ENCODE measurements at places on chromosomes 5 and 9. TPM values are rescaled to one million over a fixed set of nuclear protein-coding genes. Genes with fewer than 3 reads are reported as not detected.

DNA sequence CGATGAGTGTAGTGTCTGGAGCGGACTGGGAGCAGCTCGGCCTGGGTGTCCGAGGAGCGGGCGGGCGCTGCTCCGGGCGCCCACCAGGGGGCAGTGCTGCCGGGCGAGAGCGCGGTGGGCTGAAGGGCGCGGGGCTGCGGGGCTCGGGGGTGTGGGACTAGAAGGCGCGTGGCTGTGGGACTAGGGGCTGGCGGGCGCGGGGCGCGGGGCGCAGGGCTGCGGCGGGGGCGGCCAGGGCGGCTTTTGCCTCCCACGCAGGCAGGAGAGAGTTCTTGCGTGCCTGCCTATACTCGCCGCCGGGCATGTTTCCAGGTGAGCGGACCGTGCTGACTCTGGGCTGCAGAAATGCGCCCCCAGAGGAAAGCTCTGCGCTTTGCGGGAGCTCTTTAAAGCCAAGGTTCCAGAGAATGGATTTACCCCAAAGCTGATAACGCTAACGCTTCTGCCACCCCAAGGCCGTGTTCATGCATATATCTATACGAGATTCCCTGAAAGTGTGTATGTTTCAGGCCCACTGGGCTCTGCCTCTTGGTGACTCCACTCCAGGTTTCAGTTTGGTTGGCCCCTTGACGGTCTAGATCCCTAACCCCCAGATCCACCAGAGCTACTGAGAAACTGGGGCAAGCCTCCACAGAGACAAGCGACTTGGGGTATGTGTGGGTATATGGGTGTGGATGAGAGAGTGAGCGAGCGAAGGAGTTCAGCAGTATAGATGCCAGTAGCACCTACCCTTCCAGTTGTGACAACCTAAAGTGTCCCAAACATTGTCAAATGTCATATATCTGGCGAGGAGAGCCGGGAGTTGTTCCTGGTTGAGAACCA is 56.2 kb downstream of the ACER2 start:
- no peaks in the 10 kb centered on the region for H3K27me3 ChIP-seq
- H3K4me3 ChIP-seq = peak overlapping the region; percentile 63
- peaks cover 11% of the 10 kb centered on the region for H3K4me1 ChIP-seq

- no peaks in the 10 kb centered on the region for H3K36me3 ChIP-seq
- H3K4me3 ChIP-seq = no peak overlapping the region
- H3K27me3 ChIP-seq = peaks cover 2% of the 10 kb centered on the region
- H3K27ac ChIP-seq = no peak overlapping the region
- no peak for DNase-seq
- H3K4me1 ChIP-seq = no peaks in the 10 kb centered on the region
Observed at GRCh38 chr5:144060598-144060997, 109.9 kb downstream of the YIPF5 start.

- peaks cover 17% of the 10 kb centered on the region for H3K4me1 ChIP-seq
- DNase-seq = no peak
- no peak overlapping the region for H3K4me3 ChIP-seq
- H3K27me3 ChIP-seq = no peaks in the 10 kb centered on the region
- peaks cover 93% of the 10 kb centered on the region for H3K36me3 ChIP-seq
- H3K27ac ChIP-seq = no peak overlapping the region
Observed at GRCh38 chr9:104836235-104836634, 72.3 kb downstream of the NIPSNAP3B start.

DNA sequence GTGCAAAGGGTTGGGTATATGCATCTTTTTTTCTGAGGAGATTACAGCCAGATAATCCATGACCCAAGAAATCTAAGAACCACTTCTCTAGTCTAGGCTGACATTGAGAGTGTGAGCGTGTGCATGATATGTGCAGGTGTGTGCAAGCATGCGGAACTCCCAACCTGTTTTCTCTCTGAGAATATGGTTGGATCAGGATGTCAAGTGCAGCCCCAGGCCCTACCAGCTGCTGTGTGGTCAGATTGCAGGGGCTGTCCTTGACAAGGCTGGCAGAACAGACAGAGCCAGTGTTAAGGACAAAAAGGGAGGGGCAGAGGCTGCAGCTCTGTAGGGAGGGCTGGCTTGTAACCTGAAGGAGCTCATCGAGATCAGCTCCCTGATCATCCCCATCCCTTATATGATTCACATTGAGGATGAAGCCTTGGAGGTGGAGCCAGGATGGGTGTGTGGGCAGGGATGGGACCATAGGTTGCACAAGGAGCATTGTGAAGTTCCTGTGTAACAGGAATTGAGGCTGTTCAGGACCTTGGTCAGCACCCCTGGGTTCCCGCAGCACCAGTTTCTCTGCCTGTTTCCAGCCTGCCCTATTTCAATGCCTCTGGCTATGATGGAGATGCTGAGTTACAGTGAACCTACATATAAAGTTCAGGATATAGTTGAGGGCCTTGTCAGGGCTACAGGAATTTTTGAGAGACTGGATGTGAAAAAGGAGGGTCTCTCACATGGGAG is 52.6 kb upstream of the ARAP3 start:
- no peaks in the 10 kb centered on the region for H3K36me3 ChIP-seq
- H3K27ac ChIP-seq = no peak overlapping the region
- DNase-seq = peak; percentile 35
- no peaks in the 10 kb centered on the region for H3K27me3 ChIP-seq

- no peak for DNase-seq
- H3K27ac ChIP-seq = peak overlapping the region; percentile 16
- no peak overlapping the region for H3K4me3 ChIP-seq
- H3K36me3 ChIP-seq = no peaks in the 10 kb centered on the region
Observed at GRCh38 chr9:87531370-87532295, 34.0 kb downstream of the DAPK1 start.

DNA sequence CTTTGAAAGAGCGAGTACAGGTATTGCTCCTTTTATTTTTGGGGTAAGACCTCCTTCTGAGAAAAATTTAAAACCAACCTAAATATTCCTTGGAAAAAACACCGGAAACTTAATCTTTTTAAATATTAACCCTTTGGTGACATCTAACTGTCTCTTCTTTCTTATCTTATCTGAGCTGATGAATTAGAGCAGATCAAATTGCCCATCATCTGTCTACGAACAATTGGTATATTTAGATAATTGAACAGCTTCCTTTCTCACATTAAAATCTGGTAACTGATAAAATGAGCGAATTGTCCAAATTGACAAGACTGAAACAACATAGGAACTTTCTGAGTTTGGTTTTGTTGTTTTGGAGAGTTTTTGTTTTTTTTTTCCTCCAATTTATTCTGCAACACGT is 2.0 kb downstream of the ISL1 start:
- H3K27me3 ChIP-seq = peaks cover 7% of the 10 kb centered on the region
- no peak for DNase-seq
- no peaks in the 10 kb centered on the region for H3K36me3 ChIP-seq
- peaks cover 37% of the 10 kb centered on the region for H3K4me1 ChIP-seq
- peak overlapping the region; percentile 90 for H3K27ac ChIP-seq

DNA sequence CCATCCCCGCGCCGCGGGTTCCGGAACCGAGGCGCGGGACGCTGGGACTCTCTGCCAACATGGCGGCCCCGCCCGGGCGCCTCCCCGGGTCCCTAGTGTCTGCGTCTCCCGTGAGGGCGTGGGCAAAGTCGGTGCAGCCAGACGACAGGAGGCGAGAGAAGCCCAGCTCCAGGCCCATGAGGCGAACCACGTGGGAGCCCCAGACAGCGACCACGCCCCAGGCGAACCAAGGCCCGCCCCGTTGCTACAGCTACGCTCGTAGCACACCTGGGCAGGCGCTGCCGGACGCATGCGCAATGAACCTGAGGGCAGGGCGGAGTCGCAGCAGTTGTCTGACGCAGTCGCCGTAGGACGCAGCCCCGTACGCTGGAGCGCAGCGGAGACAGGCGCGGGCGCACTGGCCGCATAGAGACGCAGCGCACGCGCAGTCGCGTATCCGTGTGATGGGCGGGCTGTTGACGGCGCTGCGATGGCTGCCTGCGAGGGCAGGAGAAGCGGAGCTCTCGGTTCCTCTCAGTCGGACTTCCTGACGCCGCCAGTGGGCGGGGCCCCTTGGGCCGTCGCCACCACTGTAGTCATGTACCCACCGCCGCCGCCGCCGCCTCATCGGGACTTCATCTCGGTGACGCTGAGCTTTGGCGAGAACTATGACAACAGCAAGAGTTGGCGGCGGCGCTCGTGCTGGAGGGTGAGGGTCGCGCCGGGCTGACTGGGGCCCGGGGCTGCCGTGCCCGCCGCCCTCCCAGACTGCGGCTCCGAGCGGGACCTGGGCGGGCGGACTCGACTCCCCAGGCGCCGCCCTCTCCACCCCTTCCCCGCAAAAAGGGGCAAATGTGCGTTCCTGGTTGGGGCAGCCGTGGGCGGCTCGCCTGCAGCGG is at the start of gene MAN1B1:
TSS of gene MAN1B1 (plus strand) at position 455 of the 878 bp plus-strand sequence. CDS start at position 470, 15 bp downstream.
- peak within 1 kb of the TSS; percentile 68 for H3K4me3 ChIP-seq
- H3K4me1 ChIP-seq = peaks cover 61% of the 10 kb centered on the region
- peak within 1 kb of the TSS; percentile 95 for H3K27ac ChIP-seq
- H3K27me3 ChIP-seq = no peaks in the 10 kb centered on the region
- DNase-seq = peak; percentile 100
- H3K36me3 ChIP-seq = peaks cover 47% of the 10 kb centered on the region

DNA sequence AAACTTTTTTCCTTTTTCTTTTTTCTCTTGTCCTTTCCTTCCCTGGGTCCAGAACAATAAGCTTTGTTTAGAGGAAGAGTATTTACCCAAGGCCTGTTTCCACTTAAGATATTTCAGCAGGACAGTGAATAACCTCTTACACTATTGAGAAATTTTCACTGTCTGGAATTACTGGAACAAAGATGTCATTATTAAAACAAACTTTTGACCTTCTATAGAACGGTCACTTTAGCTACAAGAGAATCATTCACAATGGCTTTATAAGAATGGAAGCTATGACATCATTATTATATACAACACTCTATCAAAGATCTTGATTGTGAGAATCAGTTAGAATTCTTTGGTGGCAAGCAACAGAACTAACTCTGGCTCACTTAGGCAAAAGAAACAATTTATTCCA is 22.0 kb upstream of the ARHGAP26 start:
- no peak overlapping the region for H3K27ac ChIP-seq
- DNase-seq = no peak
- H3K4me1 ChIP-seq = peaks cover 44% of the 10 kb centered on the region
- H3K36me3 ChIP-seq = no peaks in the 10 kb centered on the region

DNA sequence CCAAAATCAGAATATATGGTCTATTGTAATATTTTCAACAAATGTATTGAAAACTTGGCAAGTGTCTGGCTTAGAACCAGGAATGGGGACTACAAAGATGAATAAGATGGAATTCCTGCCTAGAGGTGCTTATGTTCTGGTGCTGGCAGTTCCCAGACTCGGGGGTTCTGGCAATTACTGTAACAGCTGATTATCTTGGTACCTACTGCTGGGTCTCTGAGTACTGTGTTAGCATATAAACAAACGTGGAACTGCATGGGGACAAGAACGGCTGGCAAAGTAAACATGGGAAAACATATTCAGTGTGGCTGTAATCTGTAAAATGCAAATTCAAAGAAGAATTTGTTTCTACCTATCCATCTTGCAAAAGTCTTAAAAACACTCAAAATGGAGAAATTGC is 89.9 kb downstream of the SLC24A2 start:
- H3K4me1 ChIP-seq = no peaks in the 10 kb centered on the region
- H3K4me3 ChIP-seq = no peak overlapping the region
- H3K27ac ChIP-seq = no peak overlapping the region
- no peak for DNase-seq
- no peaks in the 10 kb centered on the region for H3K27me3 ChIP-seq
- no peaks in the 10 kb centered on the region for H3K36me3 ChIP-seq

DNA sequence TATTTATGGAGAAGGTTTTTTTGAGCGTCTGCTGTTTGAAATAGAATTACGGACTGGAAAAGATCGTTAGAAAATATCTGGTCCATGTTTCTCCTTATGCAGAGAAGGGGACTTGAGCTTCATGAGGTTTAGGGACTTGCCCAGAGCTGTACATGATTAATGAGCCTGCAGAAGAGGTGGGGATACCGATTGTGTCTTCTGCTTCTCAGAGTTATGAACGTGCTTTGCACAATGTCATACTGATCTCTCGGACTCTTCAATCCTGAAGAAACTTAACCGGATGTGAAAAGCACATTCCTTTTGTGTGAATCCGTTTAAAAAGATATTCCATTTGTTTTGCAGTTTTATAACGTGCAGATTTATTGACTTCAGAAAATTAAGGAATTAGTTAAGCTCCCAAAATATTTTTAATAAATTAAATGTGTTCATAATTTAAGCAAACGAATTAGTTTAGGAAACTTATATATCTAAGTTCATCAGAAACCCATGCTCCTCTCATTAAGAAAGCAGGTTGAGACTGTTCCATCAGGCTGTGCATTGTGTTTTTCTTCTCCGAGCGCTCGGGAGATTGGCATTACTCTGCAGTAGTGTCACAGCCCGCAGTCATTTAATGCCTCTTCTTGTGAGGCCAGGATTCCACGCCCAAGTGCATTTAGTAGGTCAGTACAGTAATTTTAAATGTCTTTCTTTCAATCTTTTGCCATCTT is 40.8 kb upstream of the MEF2C start:
- H3K4me1 ChIP-seq = no peaks in the 10 kb centered on the region
- no peak overlapping the region for H3K27ac ChIP-seq
- no peak overlapping the region for H3K4me3 ChIP-seq
- no peaks in the 10 kb centered on the region for H3K36me3 ChIP-seq

GRCh38 chr5:44807269-44807668 is 1.5 kb upstream of the MRPS30 start:
- DNase-seq = no peak
- H3K36me3 ChIP-seq = peaks cover 10% of the 10 kb centered on the region
- H3K27me3 ChIP-seq = no peaks in the 10 kb centered on the region
- peaks cover 20% of the 10 kb centered on the region for H3K4me1 ChIP-seq

- no peak for DNase-seq
- no peaks in the 10 kb centered on the region for H3K27me3 ChIP-seq
- H3K36me3 ChIP-seq = no peaks in the 10 kb centered on the region
- no peaks in the 10 kb centered on the region for H3K4me1 ChIP-seq
- H3K4me3 ChIP-seq = no peak overlapping the region
Observed at GRCh38 chr9:99345942-99346341, 123.9 kb downstream of the SEC61B start.

DNA sequence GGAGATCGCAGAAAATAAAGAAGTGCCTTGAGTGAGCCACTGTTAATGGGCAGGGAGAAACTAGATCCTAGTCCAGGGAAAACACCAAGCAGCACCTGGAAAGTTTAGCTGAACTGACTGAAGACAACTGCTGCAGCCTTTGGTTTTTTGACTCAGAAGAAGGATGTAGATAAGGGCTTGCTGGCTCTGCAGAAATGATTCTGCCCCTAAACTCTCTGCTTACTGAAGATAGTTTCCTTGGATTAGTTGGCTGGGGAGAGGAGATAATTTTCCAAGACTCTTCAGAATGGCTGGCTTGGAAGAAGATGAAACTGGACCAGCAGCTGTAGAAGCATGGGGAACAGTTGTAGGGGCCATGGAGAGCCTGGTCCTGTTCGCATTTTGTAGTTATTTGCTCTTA is 471.8 kb downstream of the KDM4C start:
- no peaks in the 10 kb centered on the region for H3K36me3 ChIP-seq
- H3K27me3 ChIP-seq = peaks cover 3% of the 10 kb centered on the region
- no peak overlapping the region for H3K4me3 ChIP-seq
- no peaks in the 10 kb centered on the region for H3K4me1 ChIP-seq

- H3K4me3 ChIP-seq = no peak overlapping the region
- H3K4me1 ChIP-seq = no peaks in the 10 kb centered on the region
- DNase-seq = no peak
- no peak overlapping the region for H3K27ac ChIP-seq
Observed at GRCh38 chr5:33282696-33283095, 158.1 kb upstream of the TARS1 start.

The MARCOL gene
- not detected for total RNA-seq

The BHMT2 gene
- total RNA-seq = 9.9 TPM

The IFNA13 gene
- not detected for total RNA-seq

The TUT7 gene
- total RNA-seq = 58.3 TPM

The ISL1 gene
- 1.8 TPM for total RNA-seq

The LNPEP gene
- 71.9 TPM for total RNA-seq

The HBEGF gene
- total RNA-seq = 6.4 TPM

The SAXO1 gene
- not detected for total RNA-seq

The NR5A1 gene
- total RNA-seq = not detected

The ENTREP1 gene
- total RNA-seq = 39.6 TPM

The CDH18 gene
- total RNA-seq = not detected

The CAVIN4 gene
- total RNA-seq = not detected

The LIFR gene
- total RNA-seq = 259 TPM

The CORO2A gene
- 26.7 TPM for total RNA-seq

The IFNA2 gene
- not detected for total RNA-seq

Data from stomach (tissue), 19 donors.